ENCODE measurements at places on chromosomes 4 and X.

DNA sequence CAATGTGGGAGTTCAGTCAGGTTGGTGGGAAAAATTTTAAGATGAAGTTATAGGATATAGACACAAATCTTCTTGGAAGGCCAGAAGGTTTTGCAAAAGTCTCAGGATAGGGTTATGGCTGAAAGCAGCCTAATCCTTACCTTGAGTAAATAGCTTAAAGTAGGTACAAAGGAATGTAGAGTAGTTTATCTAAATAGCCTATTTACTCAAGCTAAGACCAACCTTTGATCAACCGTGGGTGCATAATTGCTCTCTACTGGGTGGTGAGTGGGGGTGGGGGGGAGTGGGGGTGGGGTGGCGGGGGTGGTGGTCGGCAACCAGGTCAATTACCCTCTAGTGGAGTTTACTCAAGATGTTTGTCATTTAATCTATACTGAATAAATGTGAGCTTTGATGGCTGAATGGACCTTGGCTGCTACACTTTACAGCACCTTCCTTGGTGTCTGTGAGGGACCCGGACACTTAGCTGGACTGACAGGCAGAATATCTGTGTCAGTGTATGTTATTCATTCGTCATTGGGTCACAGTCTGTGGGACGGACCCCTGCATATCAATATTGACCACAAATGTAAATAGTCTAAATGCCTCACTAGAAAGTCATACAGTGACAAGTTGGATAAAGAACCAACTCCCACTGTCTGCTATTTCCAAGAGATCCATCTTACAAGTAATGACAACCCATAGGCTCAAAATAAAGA, 545.7 kb upstream of the PABPC4L start:
- no peak for DNase-seq

DNA sequence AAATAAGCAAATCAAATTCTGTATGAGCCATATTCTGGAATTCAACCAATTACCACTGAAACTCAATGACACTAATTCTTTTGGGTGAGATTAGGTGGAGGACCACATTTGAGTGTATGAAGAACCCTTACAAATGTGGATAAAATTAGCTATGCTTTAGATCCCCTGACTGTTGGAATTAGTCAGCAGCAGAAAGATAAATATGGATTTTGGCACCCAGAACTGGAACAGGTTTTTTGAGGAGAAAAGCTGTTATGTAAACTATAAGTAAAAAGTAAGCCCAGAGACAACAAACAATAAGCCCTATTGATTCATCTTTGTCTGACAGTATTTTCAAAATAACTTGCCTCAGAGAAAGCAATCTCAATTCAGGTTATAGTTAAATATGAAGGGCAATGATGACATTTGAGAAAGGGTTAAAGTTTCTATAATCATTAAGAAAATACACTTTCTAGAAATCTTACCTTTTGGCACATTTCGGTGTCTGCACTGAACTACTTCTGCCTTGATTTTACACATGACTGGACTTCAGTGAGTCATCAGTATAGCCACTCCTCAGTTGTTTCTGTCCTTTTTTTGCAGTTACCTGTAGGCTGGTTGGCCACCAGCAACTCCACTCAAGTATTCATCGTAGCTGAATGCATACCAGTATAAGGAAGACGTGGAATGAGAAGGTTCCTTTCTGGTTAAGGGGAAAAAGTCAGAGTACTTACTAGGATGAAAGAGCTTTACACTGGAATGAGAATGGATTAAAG, 80.0 kb downstream of the KCTD8 start:
- no peak for DNase-seq

- DNase-seq: no peak
Measured at GRCh38 chrX:39766085-39766726, 331.6 kb downstream of the BCOR start.

GRCh38 chrX:108307132-108308085, 130.8 kb downstream of the COL4A6 start:
- no peak for DNase-seq

- no peak for DNase-seq
Measured at GRCh38 chr4:118397623-118397979, 44.8 kb upstream of the PRSS12 start.

Data from NCI-H1930 (cell line).